Left ventricle myocardium superior (tissue), 1 donor: ENCODE measurements at places on chromosomes 16 and 17. TPM values are rescaled to one million over a fixed set of nuclear protein-coding genes. Genes with fewer than 3 reads are reported as not detected.

SPAG9 gene
- total RNA-seq: 42.8 TPM

CHD9NB gene
- 0.97 TPM for total RNA-seq

TBC1D3I gene
- 0.20 TPM for total RNA-seq

SRR gene
- total RNA-seq: 7.6 TPM

MYL4 gene
- 133 TPM for total RNA-seq

SMURF2 gene
- total RNA-seq: 11.6 TPM

ZNRF1 gene
- total RNA-seq: 24.5 TPM

TSPOAP1 gene
- total RNA-seq: 18.8 TPM

KIF18B gene
- 3.2 TPM for total RNA-seq

DNASE1L2 gene
- 0.47 TPM for total RNA-seq

CDH5 gene
- total RNA-seq: 55.0 TPM

PMP22 gene
- 179 TPM for total RNA-seq

BRIP1 gene
- total RNA-seq: 0.35 TPM

MYH13 gene
- total RNA-seq: not detected

RTN4RL1 gene
- total RNA-seq: 1.9 TPM

SLC12A3 gene
- total RNA-seq: not detected

CFAP52 gene
- not detected for total RNA-seq

CEP112 gene
- total RNA-seq: 13.6 TPM

CACNG5 gene
- total RNA-seq: not detected

CD300E gene
- 0.27 TPM for total RNA-seq

RAB40B gene
- total RNA-seq: 21.3 TPM

OR2C1 gene
- total RNA-seq: not detected

KRTAP2-3 gene
- not detected for total RNA-seq

CA4 gene
- 17.0 TPM for total RNA-seq

KRTAP9-9 gene
- not detected for total RNA-seq

MYBBP1A gene
- 18.5 TPM for total RNA-seq

PHLPP2 gene
- total RNA-seq: 3.4 TPM

CCL3 gene
- not detected for total RNA-seq

SPSB3 gene
- total RNA-seq: 40.8 TPM

YBX2 gene
- total RNA-seq: 0.77 TPM

DRC3 gene
- total RNA-seq: 1.5 TPM

SAT2 gene
- 74.4 TPM for total RNA-seq

CYGB gene
- total RNA-seq: 28.0 TPM

CRHR1 gene
- total RNA-seq: not detected

CDC42EP4 gene
- 51.4 TPM for total RNA-seq

CAPNS2 gene
- not detected for total RNA-seq

NPIPB13 gene
- total RNA-seq: 3.5 TPM

RPTOR gene
- total RNA-seq: 20.9 TPM

BAHCC1 gene
- 8.6 TPM for total RNA-seq

SPECC1 gene
- 10.3 TPM for total RNA-seq

GFAP gene
- total RNA-seq: 4.2 TPM

CHST5 gene
- 0.07 TPM for total RNA-seq

ACSM2B gene
- not detected for total RNA-seq

SKAP1 gene
- total RNA-seq: 0.27 TPM

ZP2 gene
- total RNA-seq: not detected

TMED6 gene
- not detected for total RNA-seq

GRIN2A gene
- 3.6 TPM for total RNA-seq

OR1F1 gene
- total RNA-seq: not detected

CDH8 gene
- not detected for total RNA-seq

PMFBP1 gene
- not detected for total RNA-seq

ITGAD gene
- total RNA-seq: not detected

VTN gene
- 38.1 TPM for total RNA-seq

MEIOB gene
- not detected for total RNA-seq

TP53TG3B gene
- total RNA-seq: not detected

RAB26 gene
- 1.7 TPM for total RNA-seq

CCL1 gene
- not detected for total RNA-seq

ALDOA gene
- 4,258 TPM for total RNA-seq

ORMDL3 gene
- total RNA-seq: 35.6 TPM

HS3ST4 gene
- not detected for total RNA-seq
